Kidney (tissue), 22 donors: ENCODE measurements at places on chromosomes 6 and 20. TPM values are rescaled to one million over a fixed set of nuclear protein-coding genes. Genes with fewer than 3 reads are reported as not detected.
A peak's percentile ranks its signal among the peaks of the same experiment; 100 is the strongest.

DNA sequence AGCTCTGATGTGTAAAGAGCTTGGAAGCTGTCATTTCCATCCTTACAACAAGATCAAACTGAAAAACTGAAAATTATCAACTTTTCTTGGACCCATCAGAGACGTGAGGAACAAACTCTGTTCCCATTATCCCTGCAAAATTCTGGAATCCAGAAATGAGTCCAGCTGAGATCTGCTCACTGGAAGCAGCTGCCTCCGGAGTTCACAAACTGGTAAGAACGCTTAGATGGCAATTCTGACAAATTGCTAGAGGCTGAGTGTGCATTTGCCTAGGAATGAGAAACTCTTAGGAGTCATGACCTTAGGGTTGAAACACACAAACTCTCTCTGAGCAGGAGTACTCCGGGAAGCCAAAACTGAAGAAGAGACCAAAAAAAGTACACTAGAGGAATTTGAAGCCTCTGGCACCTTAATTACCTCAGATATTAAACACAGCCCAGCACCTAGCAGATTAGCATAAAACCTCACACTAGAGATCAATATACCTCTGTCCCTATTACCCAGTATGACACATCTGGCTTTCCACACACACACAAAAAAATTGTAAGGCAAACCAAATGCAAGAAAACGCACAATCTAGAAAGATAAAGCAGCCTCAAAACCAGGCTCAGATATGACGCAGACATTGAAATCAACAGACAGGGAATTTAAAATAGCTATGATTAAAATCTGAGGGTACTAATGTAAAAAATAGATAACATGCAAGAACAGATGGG is 233.5 kb upstream of the SGK1 start:
- DNase-seq, result peak; percentile 8

CTAGE9 gene
- total RNA-seq, result not detected

SAMD10 gene
- 7.9 TPM for total RNA-seq

DNA sequence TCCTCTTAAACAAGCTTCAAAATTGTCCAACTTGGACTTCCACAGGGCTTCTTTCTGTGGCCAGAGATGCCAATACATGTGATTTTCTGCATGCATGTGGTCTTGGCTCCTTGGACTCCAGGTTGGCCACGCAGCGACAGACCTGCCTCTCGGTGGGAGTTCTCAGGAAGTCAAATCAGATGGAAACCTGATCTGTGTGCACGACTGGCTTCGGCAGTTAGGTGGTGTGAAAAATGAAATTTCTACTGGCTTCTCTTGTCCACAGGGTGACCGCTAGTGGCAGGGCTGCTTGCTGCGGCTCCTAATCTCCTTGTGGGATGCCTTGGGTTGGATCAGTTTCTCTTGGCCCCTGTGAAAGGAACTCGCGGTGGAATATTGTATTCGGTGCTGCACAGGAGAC is 57.3 kb downstream of the PHACTR3 start:
- DNase-seq, result no peak

GRCh38 chr6:35302604-35303241 is 5.1 kb downstream of the DEF6 start:
- DNase-seq, result no peak

GRCh38 chr6:20846602-20847028 is 312.4 kb downstream of the CDKAL1 start:
- DNase-seq, result no peak

FAM162B gene
- total RNA-seq, result 4.3 TPM

TP53RK gene
- 11.0 TPM for total RNA-seq

PHACTR3 gene
- 12.3 TPM for total RNA-seq

GRCh38 chr6:68427630-68428029 is 207.5 kb upstream of the ADGRB3 start:
- no peak for DNase-seq

COL20A1 gene
- total RNA-seq, result not detected

DNA sequence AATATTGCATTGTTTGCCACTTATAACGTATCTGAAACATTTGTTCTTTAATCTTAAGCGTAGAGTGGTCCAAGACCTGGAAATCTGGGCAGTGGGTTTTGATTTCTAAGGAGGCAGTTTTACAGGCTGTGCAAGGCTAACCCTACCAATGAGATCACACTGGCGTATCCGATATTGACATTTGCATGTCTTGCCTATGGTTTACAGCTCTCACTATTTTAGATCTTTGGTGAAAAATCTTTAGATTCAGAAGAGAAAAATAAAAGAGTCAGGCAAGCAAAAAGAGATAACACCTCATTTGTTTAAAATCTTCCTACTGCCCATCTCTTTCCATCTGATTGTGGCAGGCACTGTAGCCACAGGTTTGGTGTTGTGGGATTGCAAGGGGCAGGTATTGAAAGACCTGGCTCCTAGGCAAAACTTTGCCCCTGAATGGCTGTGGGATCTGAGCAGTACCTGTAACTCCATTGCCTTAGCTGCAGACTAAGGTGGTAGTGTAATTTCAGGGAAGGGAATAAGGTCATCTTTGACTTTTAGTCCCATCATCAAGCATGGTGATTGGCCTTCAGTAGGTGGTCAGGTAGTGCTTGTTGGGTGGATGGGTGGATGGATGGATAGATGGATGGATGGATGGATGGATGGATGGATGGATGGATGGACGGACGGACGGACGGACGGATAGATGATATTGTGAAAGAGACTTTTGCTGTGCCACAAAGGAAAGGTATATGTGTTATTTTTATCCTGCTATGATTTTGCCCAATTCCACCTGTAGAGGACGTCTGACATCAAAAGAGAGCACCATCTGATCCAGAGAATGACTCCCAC is 1.9 kb downstream of the TNFAIP3 start:
- no peak for DNase-seq

C6orf163 gene
- total RNA-seq, result 4.2 TPM

DNA sequence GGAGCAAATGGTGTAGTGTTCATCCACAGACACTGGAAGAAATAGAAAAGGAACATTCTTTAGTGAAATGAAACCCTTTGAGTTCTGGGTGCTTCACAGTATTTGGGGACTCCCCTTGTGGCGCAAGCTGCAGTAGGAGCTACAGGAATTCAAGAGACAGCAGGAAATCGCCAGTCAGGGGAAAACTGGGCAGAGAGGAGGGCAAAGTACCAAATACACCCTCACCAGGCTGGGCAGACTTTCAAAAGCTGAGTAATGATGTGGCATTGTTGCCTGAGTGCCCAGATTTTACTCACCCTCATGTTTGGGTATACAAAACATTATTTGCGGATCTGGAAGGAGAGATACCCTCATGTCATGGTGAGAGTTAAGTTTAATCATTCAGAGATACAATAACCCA is 97.9 kb downstream of the SOD2 start:
- DNase-seq, result no peak

DNA sequence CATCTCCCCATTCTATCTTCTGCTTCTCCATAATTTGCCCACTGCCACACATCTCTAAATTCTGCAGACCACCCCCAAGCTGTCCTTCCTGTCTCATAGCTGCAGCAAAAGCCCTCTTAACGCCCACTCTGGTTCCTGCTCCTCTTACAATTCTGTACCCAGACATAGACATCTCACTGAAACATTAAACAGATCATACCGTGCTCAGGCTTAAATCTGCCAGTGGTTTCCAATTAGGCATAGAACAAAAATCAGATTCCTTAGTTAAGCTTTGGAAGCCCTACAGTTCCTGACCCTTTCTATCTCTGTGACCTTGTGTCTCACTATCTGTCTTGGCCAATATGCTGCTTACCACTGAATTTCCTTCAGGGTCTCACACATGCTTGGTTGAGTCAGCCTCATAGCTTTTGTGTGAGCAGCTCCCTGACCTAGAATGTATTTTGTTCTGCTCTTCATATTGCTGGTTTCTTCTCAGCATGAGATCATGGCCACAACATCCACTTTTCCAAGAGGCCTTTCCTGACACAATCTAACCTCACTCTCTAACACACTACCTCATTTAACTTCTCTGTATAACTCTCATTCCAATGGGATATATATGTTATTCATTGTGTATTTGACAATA is 749.7 kb downstream of the MAFB start:
- no peak for DNase-seq

DNA sequence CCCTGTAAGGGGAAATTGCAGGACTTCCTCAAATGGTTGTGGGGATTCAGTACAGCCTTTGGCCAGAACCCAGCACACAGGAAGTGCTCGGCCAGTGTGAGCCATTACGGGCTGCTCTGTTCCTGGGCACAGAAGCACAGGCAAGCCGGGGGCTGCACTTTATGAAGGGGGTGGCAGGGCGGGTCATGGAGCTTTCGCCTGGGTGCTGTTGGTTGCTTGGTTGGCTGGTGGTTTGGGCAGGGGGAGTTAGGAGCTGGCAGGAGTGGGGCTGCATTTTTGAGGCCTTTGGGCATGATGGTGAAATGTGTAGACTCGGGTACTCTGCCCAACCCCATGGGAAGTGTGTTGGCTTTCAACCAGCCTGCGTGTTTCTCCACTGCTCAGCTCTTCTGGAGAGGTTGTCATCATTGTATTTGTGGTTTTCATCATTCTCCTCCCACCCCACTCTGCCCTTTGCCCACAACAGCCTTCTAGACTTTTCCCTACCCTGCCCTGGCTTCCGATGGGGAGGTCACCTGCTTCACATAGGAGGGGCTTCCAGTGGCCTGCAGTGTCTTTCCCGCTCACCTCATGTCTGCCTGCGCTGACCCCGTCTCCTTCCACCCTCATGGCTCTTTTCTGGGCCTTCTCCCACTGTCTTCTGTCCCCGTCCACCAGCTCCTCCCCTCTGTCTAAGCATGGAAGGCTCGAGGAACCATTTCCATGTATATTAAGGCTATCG is 16.1 kb upstream of the RBM38 start:
- no peak for DNase-seq

DNA sequence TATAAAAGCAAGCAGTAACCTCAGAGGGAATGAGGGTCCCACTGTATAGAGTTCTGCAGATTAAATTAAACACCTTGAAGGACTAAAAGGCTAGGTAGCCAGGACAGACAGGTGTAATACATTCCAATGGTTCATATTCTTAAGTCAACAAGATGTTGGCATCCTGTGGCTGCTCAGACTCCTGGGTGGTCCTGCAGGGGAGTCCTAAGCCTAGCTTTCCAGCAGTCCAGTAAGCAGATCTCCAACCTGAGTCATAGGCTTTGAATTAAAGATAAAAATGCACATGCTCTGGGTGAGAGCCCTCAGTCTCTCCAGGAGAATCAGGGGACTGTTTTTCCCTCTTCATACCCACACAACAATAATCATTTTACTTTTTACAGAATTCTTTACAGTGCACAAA is 307.3 kb upstream of the SUPT3H start:
- DNase-seq, result no peak

DNA sequence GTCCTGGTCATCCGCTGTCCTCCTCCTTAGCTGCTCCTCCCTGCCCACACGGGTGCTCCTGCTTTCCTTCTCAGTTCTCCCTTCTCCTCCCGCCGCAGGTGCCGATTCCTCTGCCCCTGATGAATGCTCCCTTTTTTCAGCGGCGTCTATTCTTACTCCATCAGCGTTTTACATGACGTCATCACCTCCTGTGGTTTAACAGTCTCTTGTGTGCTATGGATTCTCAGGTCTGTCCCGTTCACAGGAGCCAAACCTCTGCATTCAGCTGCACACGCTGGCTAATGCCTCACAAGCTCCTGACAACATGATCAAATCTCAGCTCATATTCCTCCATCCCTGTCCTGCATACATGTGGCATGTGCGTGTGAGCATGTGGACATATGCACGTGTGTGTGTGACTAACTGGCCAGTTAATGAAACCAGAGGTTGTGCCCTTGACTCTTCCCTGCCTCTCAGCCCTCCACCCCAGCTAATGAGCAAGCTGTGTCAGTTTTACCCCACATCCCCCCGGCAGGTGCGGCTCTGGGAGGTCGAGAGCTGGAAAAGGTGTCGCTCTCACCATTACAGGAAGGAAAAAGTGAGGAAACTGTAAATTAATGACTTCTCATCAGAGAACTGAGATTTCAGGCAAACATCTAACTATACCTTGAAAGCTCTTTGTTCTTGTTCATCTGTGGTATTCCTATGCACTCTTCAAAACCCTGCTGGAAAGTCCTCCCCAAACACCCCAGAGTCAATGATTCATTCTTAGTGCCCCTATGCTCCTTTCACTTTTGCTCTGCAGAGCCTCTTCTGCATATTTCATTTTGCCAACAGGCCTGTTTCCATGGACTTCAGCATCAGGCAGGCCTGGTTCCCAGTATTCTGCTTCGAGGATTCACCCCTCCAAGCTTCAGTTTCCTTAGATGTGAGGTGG is 163.1 kb downstream of the TTLL2 start:
- DNase-seq, result no peak

PNLDC1 gene
- not detected for total RNA-seq

DNA sequence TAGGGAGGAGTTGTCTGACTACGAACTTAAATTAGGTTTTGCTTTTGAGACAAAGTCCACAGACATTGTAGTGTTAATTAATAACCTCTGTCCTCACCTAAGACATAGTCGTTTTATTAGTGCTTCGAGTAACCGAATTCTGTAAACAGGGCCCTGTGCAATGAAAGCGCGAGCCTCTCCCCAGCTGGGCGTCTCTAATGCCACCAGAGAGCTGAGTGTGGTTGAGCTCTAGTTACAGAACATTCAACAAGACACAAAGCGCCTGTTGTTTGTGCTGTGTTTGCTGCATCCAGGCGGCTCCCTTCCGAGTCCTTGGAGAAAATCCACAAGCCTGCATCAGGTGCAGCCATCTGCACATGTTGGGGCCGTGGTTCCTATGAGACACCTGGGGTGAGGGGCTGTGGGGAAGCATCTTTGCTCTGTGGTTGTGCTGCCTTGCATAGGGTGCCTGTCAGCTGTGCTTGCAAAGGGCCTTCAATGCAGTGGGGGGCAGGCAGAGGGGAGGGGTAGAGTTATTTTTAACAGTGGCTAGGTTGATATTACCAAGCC is 63.9 kb downstream of the CD164 start:
- peak; percentile 67 for DNase-seq

GATA5 gene
- 1.0 TPM for total RNA-seq

FAM83D gene
- total RNA-seq, result 0.79 TPM

NRN1 gene
- 8.5 TPM for total RNA-seq

GRCh38 chr6:44697327-44697726 is 309.8 kb downstream of the CDC5L start:
- no peak for DNase-seq

DNA sequence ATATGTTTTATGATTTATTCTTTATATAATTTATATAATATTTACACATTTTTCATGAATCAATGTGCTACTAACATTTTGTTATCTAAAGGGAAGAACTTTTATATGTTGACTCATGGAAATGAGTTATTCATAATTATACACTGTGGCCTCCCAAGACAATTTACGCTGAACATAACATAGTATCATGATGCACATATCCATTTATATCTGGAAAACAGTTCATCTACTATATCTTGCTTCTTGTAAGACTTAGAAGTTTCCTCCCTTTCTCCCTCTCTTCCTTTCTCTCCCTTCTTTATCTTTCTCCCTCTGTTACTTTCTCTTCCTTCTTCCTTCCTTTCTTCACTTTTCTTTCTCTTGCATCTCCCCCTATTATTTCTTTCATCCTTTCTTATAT is 1.1 kb upstream of the EYS start:
- DNase-seq, result no peak

DNA sequence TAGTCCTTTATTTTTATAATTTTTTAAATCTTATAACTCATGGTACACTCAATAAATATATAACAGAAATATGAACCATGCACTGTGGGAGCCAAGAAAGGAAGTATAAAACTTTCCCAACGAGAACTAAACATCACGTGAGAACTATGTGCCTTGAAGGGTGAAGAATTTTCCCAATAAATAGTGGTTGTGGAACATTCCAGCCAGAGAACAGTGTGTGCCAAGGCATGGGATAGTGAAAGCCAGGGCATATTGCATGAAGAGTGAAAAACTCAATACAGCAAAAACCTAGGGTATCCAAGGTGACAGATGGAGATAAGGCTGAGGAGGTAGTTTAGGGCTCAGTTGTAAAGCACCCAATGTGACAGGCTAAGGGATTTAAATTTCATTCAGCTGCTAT is 86.1 kb downstream of the SIM1 start:
- DNase-seq, result no peak
